Sigmoid colon (tissue), 7 donors: ENCODE measurements at places on chromosomes 2 and 18. TPM values are rescaled to one million over a fixed set of nuclear protein-coding genes. Genes with fewer than 3 reads are reported as not detected.

GRCh38 chr2:30254685-30255001 lies 23.3 kb downstream of the LBH start:
- H3K27ac ChIP-seq, result no peak overlapping the region
- H3K27me3 ChIP-seq, result no peaks in the 10 kb centered on the region
- no peak for DNase-seq
- no peak overlapping the region for H3K4me3 ChIP-seq

Gene INPP5D
- polyA plus RNA-seq, result 44.8 TPM

GRCh38 chr18:74172697-74173433 lies 24.5 kb downstream of the TIMM21 start:
- H3K27me3 ChIP-seq, result no peaks in the 10 kb centered on the region
- no peak overlapping the region for H3K27ac ChIP-seq
- no peak for DNase-seq
- no peaks in the 10 kb centered on the region for H3K4me1 ChIP-seq
- peak overlapping the region; percentile 23 for H3K4me3 ChIP-seq

DNA sequence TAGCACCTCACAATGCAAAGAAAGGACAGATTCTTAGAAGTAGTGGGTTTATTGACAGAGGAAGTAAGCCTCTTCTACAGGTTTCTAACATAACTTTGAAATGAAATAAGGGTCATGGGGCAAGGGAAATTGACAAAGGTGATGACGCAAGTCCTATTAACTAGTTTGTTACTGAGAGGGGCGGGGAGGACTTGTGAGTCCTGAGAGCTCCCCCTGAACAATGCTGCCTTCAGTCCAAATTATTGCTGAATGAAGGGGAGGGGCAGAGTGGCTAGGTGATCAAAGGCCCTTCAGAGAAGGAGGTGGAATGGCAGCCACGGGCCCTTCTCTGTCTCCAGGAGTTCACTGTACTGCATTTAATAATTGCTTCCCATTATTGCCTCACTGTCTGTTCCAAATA lies 390.0 kb downstream of the MEIS1 start:
- H3K27me3 ChIP-seq, result no peaks in the 10 kb centered on the region
- H3K36me3 ChIP-seq, result no peaks in the 10 kb centered on the region
- DNase-seq, result no peak
- no peak overlapping the region for H3K27ac ChIP-seq

Gene DNAJC5G
- not detected for polyA plus RNA-seq

GRCh38 chr18:57904535-57904934 lies 101.4 kb upstream of the ATP8B1 start:
- no peaks in the 10 kb centered on the region for H3K36me3 ChIP-seq
- no peaks in the 10 kb centered on the region for H3K4me1 ChIP-seq
- no peak overlapping the region for H3K27ac ChIP-seq
- no peak overlapping the region for H3K4me3 ChIP-seq
- DNase-seq, result no peak
- H3K27me3 ChIP-seq, result no peaks in the 10 kb centered on the region

Gene FEV
- 6.0 TPM for polyA plus RNA-seq

GRCh38 chr18:10142056-10142455 lies 228.2 kb downstream of the VAPA start:
- no peaks in the 10 kb centered on the region for H3K27me3 ChIP-seq
- no peaks in the 10 kb centered on the region for H3K36me3 ChIP-seq
- H3K4me1 ChIP-seq, result peaks cover 39% of the 10 kb centered on the region
- DNase-seq, result no peak
- no peak overlapping the region for H3K27ac ChIP-seq
- no peak overlapping the region for H3K4me3 ChIP-seq

Gene GALR1
- polyA plus RNA-seq, result 0.16 TPM

Gene ZBTB7C
- polyA plus RNA-seq, result 18.5 TPM

GRCh38 chr18:72436401-72436800 lies 107.7 kb downstream of the CBLN2 start:
- no peak overlapping the region for H3K27ac ChIP-seq
- no peaks in the 10 kb centered on the region for H3K27me3 ChIP-seq
- DNase-seq, result no peak
- H3K4me3 ChIP-seq, result no peak overlapping the region

Gene CTLA4
- polyA plus RNA-seq, result 9.0 TPM
